Smooth muscle cell of bladder (primary cell): ENCODE measurements at places on chromosomes 2 and 18. TPM values are rescaled to one million over a fixed set of nuclear protein-coding genes. Genes with fewer than 3 reads are reported as not detected.

LIPG gene
- total RNA-seq = 12.4 and 19.8 TPM in 2 replicates

GALNT13 gene
- total RNA-seq = 17.2 and 40.3 TPM in 2 replicates

CD207 gene
- total RNA-seq = not detected in 2 replicates

IFT172 gene
- total RNA-seq = 27.2 and 33.1 TPM in 2 replicates

ITGA6 gene
- total RNA-seq = 5.3 and 5.7 TPM in 2 replicates

SUCLG1 gene
- 42.3 and 44.8 TPM in 2 replicates for total RNA-seq

TMEM17 gene
- total RNA-seq = 1.8 and 2.7 TPM in 2 replicates

SULT1C2 gene
- total RNA-seq = under 0.01 and 0.83 TPM in 2 replicates

LYG2 gene
- not detected in 2 replicates for total RNA-seq

AGXT gene
- 0.14 TPM in 1 of 2 replicates, not detected in the other for total RNA-seq

SESTD1 gene
- 14.8 and 22.3 TPM in 2 replicates for total RNA-seq

CSRNP3 gene
- total RNA-seq = 0.57 and 0.74 TPM in 2 replicates

NPAS2 gene
- total RNA-seq = 4.8 and 5.8 TPM in 2 replicates
